ENCODE measurements at places on chromosomes 16 and 17.

- no peak for DNase-seq
Observed at GRCh38 chr17:52710363-52710901, 551.9 kb upstream of the CA10 start.

GRCh38 chr17:77527409-77527808, 386.6 kb downstream of the SEC14L1 start:
- DNase-seq: no peak

GRCh38 chr16:14283786-14284185, 212.7 kb downstream of the MRTFB start:
- no peak for DNase-seq

GRCh38 chr17:69551212-69552010, 136.9 kb downstream of the MAP2K6 start:
- DNase-seq: no peak

GRCh38 chr17:41009936-41010335, 1.0 kb upstream of the KRTAP3-1 start:
- no peak for DNase-seq

DNA sequence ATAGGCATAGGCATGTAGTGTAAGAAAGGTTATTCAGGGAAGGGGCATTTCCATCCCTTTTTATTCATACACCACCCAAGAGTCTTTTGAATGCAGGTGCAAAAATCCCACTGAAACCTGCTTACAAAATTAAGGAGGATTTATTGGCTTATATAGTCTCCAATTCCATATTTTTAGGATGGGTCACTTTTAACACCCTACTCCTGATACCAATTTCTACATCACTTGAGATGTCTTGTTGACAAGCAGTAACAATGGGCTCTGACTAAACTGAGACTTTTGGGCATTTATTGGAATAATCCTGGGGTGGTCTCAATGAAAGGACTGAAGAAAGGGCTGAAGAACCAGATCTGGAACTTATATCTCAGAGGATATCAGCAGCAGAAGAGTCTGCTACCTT, 18.9 kb upstream of the NKD1 start:
- no peak for DNase-seq

DNA sequence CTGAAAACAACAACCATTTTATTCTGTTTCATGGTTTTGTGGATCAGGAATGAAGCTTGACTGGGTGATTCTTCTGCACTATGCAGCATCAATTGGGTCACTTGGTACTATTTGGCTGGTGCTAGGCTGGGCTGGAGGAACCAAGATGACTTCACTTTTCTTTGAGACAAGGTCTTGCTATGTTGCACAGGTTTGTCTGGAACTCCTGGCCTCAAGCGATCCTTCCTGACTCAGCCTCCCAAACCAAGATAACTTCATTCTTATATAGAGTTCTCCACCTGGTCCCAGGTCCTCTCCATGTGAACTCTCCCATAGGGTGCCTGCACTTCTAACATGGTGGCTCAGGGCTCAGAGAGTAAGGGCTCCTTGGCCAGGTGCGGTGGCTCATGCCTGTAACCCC, 1.9 kb upstream of the PIPOX start:
- DNase-seq: no peak
